ENCODE measurements at places on chromosomes 6 and 20.
A peak's percentile ranks its signal among the peaks of the same experiment; 100 is the strongest.

DNA sequence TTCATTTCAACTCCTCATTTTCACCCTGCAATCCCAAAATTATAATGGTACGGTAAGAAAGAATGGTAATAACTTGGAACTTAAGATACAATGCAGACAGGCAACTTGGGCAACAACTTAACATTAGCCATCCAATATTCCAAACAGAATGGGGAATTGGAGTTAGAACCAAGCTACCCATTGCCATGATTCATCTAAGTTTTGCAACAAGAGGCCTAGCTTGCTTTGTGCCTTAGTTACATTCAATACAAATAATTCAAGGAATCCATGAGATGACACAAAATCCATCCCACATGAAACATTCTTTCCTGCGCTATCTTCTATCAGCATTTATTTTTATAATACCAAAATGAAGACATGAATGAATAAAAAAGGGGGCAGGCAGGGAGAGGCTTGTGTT lies 28.4 kb downstream of the DCDC2 start:
- DNase-seq = no peak

- no peak for DNase-seq
Measured at GRCh38 chr6:105500693-105501092, 97.8 kb upstream of the PREP start.

DNA sequence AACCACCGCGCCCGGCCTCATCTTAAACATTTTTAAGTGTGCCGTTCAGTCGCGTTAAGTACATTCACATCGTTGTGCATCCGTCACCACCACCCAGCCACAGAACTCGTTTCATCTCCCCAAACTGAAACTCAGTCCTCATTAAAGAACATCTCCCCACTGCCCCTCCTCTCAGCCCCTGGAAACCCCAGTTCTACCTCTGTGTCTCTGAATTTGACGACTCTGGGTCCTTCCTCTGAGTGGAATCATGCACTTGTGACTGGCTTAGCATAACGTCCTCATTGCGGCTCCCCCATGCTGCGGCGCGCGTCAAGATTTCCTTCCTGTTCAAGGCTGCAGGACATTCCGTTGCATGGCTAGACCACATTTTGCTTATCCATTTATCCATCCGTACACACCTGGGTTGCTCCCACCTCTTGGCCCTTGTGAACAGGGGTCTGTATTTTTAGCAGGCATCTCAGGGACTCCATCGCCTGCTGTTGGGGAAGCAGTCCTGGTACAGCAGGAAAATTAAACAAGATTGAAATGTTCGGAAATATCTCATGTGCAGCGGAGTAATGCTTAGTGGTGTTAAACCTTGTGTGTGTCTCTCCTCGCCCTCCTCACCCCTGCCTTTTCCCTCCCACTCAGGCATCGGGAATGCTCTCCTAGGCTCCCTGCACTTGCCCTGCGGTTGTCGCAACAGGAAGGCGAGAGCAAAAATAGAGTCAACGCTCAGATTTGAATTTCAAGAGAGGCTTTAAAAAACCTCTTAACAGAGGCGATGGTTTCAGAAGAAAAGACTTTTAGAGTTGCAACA lies 127.9 kb downstream of the PXDC1 start:
- DNase-seq = no peak

DNA sequence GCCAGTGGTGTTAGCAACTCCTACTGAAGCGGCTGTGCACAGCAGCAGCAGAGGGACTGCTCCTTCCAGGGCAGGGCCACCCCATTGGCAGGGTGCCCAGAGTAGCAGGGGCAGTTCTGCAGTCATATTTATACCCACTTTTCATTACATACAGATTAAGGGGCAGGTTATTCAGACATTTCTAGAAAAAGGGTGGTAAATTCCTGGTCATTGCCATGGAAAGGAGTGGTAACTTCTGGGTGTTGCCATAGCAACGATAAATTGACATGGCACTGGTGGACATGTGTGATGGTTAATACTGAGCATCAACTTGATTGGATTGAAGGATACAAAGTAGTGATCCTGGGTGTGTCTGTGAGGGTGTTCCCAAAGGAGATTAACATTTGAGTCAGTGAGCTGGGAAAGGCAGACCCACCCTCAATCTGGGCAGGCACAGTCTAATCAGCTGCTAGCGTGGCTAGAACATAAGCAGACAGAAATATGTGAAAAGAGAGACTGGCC lies 45.0 kb downstream of the IYD start:
- no peak for DNase-seq

- DNase-seq = no peak
Measured at GRCh38 chr20:46128310-46129151, 10.4 kb downstream of the CD40 start.

GRCh38 chr6:42960243-42961019 lies at the start of gene GNMT:
Gene GNMT (plus strand): TSS chr6:42960754. CDS start chr6:42960768, 14 bp downstream.
- peak; percentile 86 for DNase-seq

DNA sequence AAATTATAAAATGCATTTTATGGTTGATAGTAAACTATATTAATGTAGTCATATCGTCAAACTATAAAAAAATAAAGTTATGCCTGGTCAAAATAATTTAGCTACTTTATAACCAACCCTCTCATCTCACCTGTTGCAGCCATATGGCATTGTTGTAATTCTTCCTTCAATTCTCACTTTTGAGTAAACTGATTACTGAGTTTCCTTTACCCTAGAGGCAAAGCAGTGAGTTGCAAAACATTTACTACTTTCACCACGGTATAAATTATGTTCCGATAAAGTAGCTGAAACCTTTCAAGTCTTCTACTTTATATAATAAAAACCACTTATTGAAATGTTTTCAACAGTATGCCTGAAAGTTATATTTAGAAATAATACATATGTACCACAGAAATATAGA lies 113.8 kb downstream of the AHI1 start:
- DNase-seq = no peak

GRCh38 chr20:57170343-57170742 lies 96.1 kb downstream of the BMP7 start:
- DNase-seq = no peak

- DNase-seq = no peak
Measured at GRCh38 chr20:10790013-10790412, 116.2 kb upstream of the JAG1 start.

- DNase-seq = no peak
Measured at GRCh38 chr6:6058054-6058444, 51.3 kb upstream of the NRN1 start.

- peak; percentile 28 for DNase-seq
Measured at GRCh38 chr6:63783096-63783495, 147.5 kb downstream of the PHF3 start.

GRCh38 chr6:38180586-38180985 lies 361.1 kb downstream of the ZFAND3 start:
- DNase-seq = no peak

- DNase-seq = no peak
Measured at GRCh38 chr20:53165452-53165851, 193.3 kb downstream of the TSHZ2 start.

DNA sequence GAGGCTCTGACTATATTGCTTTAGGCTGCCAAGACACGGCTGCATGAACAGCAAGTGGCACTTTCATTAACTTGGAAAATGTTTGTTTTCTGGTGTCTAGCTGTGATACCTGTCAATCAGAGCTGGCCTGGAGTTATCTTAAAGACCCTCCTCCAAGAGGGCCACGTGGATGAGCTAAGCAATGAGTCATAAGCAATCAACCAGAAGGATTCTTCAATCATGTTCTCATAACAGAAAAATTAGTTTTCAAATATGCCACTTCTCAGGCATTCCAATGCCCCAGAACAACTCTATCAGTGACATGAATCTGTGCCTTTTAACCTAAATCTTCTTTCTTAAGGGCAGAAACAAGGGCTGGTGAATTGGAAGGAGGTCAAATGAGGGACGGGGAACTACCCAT lies 283.0 kb downstream of the HTR1B start:
- no peak for DNase-seq

DNA sequence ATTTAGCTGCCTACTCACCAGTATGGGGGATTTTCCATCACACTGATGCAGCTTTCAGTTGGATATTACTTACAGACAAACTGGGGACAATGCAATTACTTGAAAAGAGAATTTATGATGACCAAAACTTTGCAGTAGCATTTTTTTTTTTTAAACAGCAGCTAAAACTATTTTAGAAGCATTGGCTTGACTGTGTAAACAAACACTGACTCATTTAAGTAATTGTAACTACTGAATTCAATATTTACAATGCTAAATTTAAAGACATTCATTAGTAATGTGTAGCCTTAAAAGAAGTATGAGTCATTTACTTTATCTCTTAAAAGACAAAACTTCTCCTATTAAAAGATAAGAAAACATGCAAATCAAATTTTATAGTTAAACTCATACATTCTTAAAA lies 295.9 kb upstream of the FERMT1 start:
- DNase-seq = no peak

DNA sequence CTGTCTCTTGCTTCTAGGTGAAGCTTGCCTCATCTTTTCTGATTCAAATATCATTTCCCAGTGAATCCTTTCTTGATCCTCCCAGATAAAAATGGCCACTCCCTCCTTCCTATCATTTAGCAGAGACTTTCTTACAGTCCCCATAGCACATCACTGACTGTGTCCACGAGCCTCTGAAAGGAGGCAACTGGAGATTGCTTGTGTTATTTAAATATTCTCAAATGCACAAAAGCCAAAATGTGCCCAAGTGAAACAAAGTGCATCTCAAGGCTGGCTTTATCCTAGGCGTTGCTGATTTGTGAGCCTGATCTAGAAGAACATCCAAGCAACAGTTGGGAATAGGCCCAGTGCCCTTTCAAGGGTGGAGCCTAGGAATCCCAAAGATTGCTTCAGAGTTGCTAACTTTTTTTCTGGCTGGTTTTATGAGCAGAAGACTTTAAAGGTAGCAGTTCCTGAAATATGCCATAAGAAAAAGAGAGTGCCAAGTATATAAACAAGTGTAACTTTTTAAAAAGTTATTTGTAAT lies 393.6 kb downstream of the CD83 start:
- DNase-seq = no peak

DNA sequence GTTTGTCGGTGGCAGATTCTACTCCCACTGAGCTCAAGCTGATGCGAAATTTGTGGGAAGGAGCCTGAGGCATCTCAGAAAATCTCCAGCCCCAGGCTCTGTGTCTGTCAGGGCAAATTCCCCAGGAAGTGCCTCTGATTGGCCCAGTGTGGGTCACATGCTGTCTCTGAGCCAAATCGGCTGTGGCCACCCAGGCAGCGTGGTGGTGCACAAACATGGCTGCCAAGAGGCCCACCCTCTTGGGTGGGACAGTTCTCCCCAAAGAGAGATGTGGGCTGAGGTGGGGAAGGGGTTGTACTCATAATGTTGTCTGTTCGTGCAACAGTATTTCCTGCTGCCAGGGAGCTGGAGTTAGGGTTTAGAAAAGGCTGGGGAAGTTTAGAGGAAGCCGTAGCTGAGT lies 130.6 kb downstream of the BMP7 start:
- no peak for DNase-seq

- DNase-seq = no peak
Measured at GRCh38 chr20:17287503-17287902, 60.7 kb downstream of the PCSK2 start.

GRCh38 chr6:90485635-90486277 lies 101.1 kb downstream of the MAP3K7 start:
- DNase-seq = no peak

- DNase-seq = no peak
Measured at GRCh38 chr20:20568604-20569205, 143.7 kb downstream of the RALGAPA2 start.

- DNase-seq = no peak
Measured at GRCh38 chr6:2426561-2427340, 181.3 kb upstream of the GMDS start.

DNA sequence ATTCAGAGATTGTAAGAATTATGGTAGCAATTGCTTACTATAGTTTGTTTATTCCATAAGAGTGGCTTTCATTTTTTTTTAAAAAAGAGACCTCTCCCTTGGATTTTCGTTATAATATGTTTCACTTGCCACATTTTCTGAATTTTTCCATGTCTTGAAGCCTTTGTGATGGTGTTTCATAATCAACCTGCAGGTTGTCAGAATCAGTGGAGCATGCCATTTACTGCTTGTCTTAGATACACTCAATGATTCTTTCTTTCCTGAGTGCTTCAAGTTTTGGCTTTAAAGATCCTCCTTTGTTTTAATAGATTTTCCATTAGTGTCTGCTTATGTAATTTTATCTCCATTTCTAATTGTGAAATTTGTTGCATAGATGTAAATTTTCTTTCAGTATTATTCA lies 31.2 kb downstream of the KCNQ5 start:
- DNase-seq = no peak

DNA sequence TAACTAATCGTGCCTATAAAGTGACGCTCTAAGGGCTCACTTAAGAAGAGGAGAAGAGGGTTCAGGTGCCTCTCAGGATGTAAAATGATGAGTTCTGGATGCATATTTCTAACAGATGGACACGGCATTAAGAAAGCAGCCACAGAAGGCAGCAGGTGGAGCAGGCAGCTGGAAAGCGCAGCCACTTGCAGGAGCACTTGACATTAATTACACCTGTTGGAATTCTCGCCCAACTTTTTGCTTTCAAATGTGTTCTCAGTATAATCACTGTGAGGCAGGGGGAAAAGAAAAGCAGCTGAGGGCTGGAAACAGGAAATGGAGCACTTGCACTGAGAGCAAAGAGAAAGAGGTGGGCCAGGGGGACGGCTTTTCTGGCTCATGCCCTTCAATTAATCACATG lies 164.2 kb downstream of the NKAIN2 start:
- no peak for DNase-seq

DNA sequence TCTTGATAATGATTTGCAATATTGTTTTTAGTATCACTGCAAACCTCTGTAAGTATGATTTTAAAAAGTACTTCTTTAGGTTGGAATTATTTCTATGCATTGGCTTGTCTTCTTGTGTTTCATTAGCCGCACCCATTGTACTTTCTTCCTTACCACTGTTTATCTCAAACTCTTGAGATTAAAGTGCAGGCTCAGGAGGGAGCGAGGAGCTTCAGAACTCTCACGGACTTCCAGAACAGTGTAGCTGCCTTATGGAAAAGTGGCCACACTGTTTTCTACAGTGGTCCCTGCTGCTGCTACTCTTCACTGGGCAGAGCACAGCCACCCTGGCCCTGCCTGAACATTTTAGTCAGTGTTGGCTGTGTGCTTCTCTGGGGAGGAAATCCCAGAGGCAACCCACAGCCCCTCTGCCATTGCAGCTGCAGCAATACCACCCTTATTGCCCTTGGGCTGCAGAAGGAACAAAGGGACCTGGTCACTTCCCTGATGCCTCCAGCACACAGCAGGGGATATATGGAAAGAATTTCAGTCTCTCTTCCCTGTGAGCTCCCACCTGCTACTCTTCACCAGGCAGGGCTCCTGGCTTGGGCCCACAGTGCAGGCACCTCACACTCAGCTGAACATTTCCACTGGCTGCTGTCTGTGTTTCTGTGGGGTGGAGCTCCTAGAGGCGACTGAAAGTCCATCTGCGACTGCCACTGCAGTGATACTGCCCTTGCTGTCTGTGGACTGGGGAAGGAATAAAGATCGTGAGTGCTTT lies 91.7 kb upstream of the MAP3K4 start:
- no peak for DNase-seq

GRCh38 chr20:37152284-37152683 lies 26.8 kb upstream of the RPN2 start:
- DNase-seq = no peak

GRCh38 chr6:25147223-25147622 lies 132.0 kb upstream of the CARMIL1 start:
- DNase-seq = no peak

All from pancreas (tissue), 10 donors.